Ovary (tissue), 10 donors: ENCODE measurements at places on chromosomes 4 and X.

DNA sequence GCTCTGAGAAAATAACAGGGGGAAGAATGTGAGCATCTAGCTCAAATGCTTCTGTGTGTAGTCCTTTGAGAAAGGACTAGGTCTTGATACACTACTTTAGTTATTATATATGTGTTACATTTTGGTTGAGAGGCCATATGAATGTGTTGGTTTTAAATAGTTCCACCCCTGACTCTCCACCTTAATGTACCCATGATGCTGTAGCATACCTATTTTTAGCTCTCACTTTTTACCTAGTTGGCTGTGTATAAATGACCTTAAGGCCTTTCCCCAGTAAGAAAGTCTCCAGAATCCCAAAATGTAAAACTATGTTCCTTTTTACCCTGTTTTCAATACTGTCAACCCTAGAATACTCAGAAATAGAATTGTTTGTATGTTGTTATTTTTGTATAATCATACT, 20.0 kb upstream of the NPNT start:
- no peak for DNase-seq

- DNase-seq, result no peak
Observed at GRCh38 chr4:13875181-13875580, 247.7 kb upstream of the BOD1L1 start.

DNA sequence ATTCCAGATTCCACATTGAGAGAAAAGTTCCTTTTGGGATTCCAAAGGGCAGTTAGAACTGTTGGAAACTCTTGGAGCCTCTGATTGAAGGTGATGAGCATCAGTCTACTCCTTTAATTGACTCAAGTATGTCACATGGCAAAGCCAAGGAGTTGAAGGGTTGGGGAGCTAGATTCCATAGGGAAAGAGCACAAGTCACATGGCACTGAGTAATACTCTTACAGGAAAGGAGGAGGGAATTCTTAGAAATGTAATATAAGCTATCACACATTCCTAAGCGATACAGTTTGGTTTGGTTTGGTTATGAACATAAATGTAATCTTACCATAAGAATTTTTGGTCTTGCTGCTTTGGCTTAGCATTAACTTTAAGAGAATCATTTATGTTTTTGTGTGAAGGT, 15.7 kb downstream of the SPCS3 start:
- no peak for DNase-seq

GRCh38 chr4:1869530-1870327, 1.5 kb upstream of the NSD2 start:
- no peak for DNase-seq

DNA sequence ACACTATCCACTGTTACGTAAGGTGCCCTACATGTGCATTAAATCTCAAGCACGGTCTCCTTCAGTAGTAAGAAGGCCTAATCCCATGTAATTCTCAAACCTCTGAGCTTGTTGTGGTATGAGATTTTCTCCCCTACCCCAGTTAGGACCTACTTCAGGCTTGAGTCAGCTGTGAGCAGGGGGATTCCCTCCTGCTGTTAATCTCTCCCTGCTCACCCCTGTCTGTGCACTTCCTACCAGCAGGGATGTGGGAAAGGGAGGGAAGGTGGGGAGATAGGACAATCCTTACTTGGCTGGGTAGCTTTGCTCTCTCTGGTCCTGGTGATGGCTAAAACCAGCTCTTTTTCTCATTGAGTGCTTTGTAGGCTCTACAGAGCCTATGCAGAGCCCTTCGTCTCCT, 60.8 kb downstream of the PALLD start:
- no peak for DNase-seq

DNA sequence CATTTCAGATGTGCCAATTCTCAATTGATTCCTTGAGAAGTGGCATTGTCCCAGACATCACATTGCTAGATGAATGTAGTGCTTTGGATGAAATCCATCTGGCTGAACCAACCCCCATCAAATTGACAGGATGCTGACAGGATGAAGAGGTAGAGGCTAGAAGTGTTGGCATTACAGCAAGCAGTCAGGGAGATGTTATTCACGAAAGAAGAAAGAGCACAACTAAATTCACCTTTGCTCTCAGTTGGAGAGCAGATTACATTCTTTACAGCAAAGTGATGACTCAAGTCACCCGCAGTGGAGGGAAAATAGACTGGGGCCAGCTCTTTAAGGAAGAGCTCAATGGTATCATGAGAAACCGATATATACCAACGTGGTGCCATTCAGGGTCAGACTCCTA, 259.6 kb downstream of the C4orf33 start:
- DNase-seq, result no peak

GRCh38 chr4:106687026-106687425, 318.4 kb upstream of the GIMD1 start:
- DNase-seq, result no peak

GRCh38 chrX:153438532-153438931, 7.3 kb downstream of the TREX2 start:
- DNase-seq, result no peak

DNA sequence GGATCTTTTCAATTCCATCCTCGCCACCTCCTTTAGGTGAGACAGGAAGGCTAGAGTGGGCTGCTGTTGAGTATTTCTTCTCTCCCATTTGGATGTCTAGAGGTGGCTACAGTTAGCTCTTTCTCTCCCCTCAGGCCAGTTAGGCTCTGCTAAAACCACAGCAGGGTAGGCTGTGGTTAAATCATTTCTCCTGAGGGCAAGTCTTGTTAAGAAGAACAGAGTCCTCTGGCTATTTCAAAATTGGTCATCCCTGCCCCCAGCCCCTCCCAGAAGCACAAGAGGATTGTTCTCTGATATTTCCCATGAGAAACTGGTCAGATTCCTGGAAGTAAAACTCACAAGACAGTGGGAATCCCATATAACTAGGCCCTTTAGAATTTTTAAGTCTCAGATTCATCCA, 1359.5 kb downstream of the TECRL start:
- DNase-seq, result no peak

DNA sequence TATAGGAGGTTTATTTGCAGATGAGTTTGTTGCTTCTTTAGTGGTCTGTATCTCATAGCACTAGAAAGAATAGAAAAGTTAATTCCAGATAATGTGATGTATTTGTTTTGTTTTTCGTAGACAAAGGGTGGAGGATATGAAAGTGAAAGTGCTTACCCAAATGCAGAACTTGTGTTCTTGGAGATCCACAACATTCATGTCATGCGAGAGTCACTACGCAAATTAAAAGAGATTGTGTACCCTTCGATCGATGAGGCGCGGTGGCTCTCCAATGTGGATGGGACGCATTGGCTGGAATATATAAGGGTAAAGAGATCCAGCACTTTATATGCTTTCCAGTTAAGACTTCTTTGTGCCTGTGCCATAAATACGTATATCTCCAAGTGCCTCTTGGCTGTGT, 43.3 kb downstream of the MTMR1 start:
- no peak for DNase-seq

GRCh38 chr4:111681751-111682150, 463.5 kb upstream of the FAM241A start:
- no peak for DNase-seq

GRCh38 chr4:76087007-76087769, 12.7 kb downstream of the ART3 start:
- no peak for DNase-seq

GRCh38 chr4:78345237-78345636, 206.3 kb upstream of the ANXA3 start:
- no peak for DNase-seq

DNA sequence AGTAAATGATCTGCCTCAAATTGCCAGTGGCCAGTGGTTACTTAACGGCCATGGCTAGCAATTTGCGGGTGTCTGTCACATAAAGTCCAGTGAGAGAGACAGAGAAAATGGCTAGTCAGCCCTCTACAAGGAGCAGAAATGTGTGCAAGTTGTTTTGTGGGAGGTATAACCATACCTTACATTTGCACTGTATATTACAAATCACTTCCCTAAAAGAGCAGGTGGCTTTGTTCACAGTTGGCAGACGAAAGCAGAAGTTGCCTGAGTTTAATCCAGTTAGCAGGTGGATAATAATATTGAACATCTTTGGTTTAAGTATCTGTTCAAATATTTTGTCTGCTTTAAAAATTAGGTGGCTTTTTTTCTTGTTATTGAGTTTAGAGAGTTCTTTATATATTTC, 15.6 kb downstream of the SRPX start:
- no peak for DNase-seq

DNA sequence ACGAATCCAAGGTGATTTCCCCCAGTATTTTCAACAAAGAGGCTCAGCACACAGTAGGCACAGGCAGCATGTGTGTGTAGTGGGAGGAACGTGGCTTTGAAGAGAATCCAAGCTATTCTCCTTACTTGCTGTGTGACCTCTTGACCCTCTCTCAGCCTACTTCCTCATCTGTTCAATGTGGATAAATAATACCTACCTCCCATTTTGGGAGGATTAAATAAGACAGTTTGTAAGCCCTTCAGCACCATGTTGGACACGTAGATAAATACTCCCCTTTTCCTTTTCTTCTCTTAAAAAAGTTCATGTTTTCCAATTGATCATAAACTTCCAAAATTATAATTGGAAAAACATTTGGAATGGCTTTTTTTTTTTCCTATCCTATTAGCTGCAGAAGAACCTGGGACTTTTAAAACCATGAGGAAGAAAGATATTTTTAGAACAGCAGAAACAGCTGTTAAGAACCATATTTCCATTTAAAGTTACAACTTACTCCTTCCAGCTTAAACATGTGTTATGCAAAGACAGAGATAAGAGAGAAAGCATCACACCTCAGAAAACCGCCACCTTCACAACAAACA, 56.1 kb upstream of the TMEM131L start:
- DNase-seq, result no peak

DNA sequence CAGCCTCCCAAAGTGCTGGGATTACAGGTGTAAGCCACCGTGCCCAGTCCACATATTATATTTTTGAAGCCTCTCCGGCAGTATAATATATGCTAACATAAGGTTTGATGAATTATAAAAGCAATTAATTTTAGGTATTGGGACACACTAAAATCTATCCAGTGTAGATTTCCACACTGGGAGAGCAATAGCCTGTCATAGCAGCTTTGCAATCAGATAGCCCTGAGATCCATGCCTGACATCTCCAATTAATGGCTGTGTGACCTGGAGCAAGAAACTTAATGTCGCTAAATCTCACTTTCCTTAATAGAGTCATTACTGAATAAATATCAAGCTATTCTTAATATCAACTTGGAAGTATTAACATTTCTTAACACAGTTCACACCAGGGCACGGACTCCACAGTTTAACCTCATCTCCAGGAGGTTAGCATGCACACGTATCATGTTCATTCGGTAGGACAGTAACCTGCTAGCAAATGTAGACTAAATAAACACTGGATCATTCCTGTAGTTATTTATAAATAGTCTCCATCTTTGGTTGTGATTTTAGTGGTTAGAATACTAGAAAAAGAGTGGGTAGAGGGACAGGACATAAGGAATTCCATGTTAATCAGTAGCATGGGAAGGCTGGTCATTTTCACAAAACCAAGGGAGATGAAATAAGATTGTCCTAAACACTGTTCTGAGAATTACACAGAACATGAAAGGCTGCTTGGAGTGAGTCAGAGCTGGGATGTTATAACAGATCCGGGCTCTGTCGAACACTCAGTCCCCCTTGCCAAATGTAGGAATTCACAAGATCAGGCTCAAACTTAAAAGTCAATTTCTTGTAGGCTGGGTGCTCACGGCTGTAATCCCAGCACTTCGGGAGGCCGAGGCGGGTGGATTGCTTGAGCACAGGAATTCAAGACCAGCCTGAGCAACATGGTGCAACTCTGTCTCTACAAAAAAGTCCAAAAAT, 254.7 kb downstream of the PALLD start:
- DNase-seq, result no peak

DNA sequence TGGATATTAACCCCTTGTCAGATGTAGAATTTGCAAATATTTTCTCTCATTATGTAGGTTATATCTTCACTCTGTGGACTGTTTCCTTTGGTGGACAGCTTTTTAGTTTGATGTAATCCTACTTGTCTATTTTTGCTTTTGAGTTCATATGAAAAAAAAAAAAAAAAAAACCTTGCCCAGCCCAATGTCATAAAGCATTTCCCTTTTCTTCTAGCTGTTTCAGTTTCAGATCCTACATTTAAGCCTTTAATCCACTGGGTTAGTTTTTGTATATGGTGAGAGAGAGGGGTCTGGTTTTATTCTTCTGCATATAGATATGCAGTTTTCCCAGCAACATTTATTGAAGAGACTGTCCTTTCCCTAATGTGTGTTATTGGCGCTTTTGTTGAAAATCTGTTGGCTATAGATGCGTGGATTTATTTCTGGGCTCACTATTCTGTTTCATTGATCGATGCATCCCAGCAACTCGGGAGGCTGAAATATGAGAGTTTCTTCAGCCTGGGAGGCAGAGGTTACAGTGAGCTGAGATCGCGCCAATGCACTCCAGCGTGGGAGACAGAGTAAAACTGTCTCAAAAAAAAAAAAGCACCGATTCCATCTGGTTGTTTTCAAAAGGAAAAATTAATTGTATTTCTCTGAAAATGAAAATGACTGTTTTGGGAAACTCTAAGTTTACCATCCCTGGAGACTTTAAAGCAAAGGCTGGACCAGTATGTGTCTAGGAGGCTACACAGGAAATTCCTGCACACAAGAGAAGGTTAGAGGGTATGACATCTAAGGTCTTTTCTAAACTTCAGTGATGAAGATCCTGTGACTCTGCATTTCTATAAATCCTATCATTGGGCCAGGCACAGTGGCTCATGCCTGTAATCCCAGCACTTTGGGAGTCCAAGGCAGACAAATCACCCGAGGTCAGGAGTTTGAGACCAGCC, 35.6 kb downstream of the STEEP1 start:
- DNase-seq, result no peak

- no peak for DNase-seq
Observed at GRCh38 chr4:19831644-19832285, 419.9 kb upstream of the SLIT2 start.

DNA sequence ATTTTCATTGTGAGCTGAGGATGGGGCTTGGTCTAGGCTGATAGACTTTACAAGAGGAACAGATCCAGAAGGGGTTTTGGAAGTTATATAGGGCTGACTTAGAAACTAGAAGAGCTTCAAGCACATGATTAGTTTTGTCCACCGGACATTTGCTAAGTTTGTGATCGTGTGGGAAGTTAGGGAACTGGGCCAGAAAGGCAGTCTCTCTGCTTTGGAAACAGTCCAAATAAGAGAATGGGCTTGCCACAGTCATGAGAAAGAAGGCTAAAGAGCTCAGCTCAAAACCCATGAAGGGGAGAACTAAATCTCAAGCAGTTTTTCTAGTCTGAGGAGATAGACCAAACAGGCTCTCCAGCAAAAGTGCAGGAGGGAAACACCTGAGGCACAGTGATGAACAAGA, 67.8 kb downstream of the ZNF674 start:
- DNase-seq, result no peak

DNA sequence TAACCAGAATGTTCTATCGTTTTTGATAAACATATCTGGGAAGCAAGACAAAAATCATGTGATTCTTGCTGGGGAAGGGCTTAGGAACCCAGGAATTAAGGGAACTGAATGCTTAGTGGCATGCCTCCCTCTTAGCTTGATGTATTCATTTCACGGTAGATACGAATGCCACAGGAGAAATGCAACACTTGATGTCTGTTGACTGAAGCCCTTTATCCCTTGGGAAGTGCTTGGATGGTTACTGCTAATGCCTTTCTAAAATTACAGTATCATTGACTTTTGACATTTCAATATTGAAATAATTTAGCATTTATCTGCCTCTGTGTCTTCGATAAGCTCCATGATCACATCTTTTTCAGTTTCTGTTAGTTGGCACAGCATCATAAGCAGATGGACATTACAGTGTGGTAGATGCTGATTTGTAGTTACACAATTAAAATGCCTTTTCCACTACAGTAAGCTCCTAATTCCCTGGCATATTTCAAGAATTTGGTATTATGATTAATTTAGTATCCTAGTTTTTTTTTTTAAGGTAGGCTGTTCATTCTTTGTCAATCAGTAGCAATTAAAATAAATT, 226.7 kb downstream of the ARHGAP10 start:
- DNase-seq, result no peak
